ENCODE measurements at places on chromosomes 12 and 14.

GRCh38 chr14:71733210-71733883 lies 198.9 kb upstream of the RGS6 start:
- DNase-seq: no peak

GRCh38 chr12:124401704-124402221 lies 106.9 kb downstream of the RFLNA start:
- no peak for DNase-seq

- no peak for DNase-seq
Observed at GRCh38 chr12:94789510-94790225, 139.3 kb upstream of the TMCC3 start.

- DNase-seq: no peak
Observed at GRCh38 chr12:132430838-132431774, 58.8 kb upstream of the FBRSL1 start.

DNA sequence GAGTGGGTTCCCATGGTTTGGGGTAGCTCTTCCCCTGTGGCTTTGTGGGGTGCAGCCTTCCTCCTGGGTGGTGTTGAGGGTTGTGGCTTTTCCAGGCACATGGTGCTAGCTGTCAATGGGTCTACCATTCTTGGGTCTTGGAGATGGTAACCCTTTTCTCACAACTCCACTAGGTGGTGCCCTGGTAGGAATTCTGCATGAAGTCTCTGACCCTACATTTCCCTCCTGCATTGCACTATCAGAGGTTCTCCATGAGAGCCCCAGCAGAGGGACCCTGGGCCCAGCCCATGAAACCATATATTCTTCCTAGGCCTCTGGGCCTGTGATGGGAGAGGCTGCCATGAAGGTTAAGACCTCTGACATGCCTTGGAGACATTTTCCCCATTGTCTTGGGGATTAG lies 1093.3 kb downstream of the SLC16A7 start:
- no peak for DNase-seq

GRCh38 chr14:96455588-96455987 lies 46.6 kb upstream of the PAPOLA start:
- no peak for DNase-seq

DNA sequence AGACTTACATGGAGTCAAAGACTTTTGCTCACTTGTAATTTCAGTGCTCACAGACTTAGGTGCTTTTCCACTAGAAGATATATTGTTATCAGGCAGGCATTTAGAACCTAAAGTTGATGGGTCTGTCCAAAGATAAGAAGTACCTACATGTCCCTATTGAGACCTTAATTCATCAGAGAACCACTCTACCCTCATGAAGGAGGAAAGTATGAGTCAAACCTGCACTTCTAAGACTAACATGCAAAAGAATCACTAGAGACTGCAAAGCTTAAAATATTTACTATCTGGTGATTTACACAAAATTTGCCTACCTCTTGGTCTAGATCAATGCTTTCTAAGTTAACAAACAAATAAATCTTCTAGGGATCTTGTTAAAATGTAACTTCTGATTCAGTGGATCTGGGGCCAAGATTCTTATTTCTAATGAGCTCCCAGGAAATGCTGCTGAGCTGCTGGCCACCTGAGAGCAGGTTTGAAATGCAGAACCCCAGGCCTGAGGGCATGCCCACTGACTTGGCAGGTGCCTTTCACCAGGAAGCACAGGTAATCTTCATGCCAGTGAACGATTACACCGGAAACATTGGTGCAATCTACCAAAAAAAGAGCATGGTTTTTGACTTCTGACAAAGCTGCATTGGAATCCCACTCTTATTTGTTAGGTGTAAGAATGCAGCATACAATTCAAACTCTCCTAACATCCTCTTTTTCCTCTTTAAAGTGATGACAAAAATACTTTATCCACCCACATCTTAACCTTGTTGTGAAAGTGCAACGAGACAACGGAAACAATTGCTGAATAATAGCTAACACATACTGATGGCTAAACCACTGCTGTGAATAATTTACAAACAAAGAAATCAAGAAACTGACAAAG lies 214.2 kb downstream of the ADAMTS20 start:
- no peak for DNase-seq

GRCh38 chr12:107903341-107904061 lies 129.0 kb downstream of the ASCL4 start:
- DNase-seq: no peak

DNA sequence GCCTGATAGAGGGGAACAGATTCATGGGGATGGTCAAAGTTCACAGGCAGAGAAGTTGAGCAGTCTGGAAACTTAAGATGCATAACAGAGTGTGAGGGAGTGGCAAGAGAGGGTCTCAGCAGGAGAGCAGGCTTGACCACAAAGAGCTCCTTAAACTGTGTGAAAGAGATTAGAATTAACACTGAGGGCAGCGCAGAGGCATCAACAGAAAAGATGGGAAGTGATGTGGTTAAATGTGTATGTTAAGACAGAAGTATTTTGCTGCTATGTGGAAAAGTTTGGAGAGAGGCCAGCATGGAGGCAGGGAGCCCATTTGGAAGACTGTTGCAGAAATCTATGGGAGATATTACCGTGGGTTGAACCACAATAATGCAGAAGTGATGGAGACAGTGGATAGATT lies 122.7 kb upstream of the LMNTD1 start:
- DNase-seq: no peak

DNA sequence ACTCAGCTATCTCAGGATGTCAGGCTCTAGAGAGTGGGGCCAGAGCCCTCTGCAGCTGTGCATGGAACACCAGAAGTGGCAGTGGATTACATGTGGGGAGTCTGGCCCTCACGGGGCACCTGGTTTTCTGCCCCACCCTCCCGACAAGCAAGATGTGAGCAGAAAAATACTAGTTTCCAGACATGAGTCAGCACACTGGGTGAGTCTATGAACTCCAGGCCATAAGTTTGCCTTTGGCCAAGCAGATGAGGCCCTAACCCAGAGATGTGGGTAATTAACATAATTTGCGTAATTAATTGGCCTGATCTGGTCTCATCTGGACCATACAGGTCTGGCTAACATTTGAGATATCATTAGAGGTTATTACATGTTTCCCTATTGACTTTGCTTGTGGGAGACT lies 37.7 kb upstream of the SLC24A4 start:
- no peak for DNase-seq

DNA sequence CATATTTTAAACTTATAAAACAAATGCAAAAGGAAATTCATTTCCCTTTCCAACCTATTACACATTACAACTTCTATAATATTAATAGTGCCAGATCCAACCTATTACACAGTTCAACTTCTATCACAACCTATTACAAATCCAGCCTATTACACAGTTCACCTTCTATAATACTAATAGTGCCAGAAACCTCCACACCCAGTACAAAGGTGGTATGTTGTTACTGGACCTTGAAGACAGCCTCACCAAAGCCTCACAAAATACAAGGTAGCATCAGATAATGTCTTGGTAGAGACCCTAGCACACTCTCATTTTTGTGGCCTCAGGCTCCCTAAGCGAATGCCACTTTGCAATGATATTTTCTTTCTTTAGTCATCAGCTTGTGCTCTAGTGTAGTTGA lies 68.7 kb upstream of the PELI2 start:
- DNase-seq: no peak

GRCh38 chr12:119578112-119578511 lies 15.5 kb upstream of the TMEM233 start:
- no peak for DNase-seq

DNA sequence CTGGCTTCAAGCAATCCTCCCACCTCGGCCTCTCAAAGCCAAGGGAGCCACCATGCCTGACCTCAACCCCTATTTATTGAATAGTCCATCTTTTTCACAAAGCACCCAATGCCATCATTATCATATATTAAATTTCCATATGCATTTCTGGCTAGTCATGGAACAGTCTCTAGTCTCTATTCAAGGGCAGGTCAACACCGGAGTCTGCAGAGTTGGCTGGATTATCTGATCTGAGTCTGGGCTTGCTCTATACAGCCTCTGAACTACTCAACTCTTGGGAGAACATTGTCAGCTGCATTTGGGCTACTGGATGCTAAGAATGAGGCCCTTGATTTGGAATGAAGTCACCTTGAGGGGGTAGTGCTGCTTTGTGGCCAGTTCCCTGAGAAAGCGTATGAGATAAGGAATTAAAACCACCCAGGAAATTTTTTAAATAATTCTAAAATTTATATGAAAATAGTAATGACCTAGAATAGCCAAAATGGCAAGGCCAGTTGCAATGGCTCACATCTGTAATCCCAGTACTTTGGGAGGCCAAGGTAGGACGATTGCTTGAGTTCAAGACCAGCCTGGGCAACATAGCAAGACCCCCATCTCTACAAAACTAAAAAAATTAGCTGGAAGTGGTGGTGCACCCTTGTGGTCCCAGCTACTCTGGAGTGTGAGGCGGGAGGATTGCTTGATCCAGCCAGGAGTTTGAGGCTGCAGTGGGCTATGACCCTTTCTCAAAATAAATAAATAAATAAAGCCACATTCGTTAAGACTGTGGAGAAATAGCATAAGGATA lies 6.9 kb upstream of the NAA25 start:
- DNase-seq: no peak

- DNase-seq: no peak
Observed at GRCh38 chr12:113831016-113831415, 135.1 kb downstream of the RBM19 start.

- DNase-seq: no peak
Observed at GRCh38 chr14:100305324-100306100, 732 bp downstream of the SLC25A29 start.

GRCh38 chr14:67566908-67567307 lies 33.2 kb downstream of the PIGH start:
- no peak for DNase-seq

GRCh38 chr14:29743531-29743930 lies 184.1 kb downstream of the PRKD1 start:
- no peak for DNase-seq

GRCh38 chr12:131122631-131123030 lies 168.9 kb downstream of the ADGRD1 start:
- no peak for DNase-seq

GRCh38 chr12:69348162-69348938 lies at the start of gene LYZ:
Gene LYZ (plus strand): TSS chr12:69348381. CDS start chr12:69348409, 28 bp downstream.
- DNase-seq: no peak

- no peak for DNase-seq
Observed at GRCh38 chr14:51954657-51955056, 34.7 kb upstream of the RTRAF start.

GRCh38 chr12:89433634-89434033 lies 81.3 kb upstream of the DUSP6 start:
- no peak for DNase-seq

DNA sequence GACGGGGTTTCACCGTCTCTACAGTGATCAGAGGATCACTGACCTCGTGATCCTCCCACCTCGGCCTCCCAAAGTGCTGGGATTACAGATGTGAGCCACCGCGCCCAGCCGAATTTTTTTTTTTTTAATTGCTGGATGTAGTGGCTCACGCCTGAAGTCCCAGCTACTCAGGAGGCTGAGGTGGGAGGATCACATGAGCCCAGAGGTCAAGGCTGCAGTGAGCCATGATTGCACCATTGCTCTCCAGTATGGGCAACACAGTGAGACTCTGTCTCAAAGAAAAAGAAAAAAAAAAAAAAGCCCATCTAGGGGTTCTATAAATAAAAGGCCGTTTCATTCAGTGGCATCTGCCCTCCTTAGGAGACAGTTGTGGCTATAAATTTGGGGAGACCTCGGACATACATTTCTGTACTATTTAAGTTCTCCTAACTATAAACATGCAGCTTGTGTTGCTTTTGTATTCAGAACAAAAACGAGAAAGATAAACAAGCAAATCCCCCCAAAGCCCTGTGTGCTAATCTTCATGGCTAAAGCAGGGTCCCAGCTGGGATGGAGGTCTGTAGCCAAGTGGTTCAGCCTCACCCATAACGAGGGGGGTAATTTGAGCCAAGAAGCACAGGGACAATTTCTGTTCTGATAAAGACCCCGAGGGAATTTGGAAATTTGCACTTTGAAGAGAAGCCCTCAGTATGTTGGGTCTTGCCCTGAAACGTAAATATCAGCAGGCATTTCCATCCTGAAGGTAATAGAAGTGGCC lies 35.0 kb upstream of the BCL7A start:
- no peak for DNase-seq

DNA sequence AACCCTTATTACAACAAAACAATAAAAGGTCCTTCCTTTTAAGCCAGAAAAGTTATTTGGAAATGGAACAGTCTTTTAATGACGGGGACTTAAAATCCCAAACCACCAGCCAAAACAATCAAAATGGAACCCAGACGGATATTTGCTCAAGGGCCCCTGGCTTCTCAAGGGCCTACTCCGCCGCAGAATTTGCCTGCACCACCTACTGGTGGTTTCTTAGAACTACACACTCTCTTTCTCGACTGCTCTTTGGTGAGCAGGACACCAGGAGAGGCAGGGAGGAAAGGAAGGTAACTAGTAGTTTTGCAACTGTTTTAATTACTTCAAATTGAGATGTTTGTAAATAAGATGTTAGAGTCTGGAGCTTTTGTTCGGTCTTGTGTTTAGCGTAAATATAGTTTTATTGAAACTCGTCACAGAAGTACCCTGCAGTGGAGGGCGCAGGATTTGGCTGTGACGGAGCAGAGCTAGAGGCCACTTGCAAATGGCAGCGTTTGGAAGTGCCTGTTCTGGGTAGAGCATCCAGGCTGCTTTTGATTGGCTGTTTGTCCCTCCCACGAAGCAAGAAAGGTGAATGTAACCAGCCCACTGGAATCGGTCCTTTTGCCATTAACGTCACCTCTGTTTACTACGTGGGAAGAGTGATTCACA lies 238.5 kb downstream of the CACNA1C start:
- DNase-seq: peak; percentile 17

DNA sequence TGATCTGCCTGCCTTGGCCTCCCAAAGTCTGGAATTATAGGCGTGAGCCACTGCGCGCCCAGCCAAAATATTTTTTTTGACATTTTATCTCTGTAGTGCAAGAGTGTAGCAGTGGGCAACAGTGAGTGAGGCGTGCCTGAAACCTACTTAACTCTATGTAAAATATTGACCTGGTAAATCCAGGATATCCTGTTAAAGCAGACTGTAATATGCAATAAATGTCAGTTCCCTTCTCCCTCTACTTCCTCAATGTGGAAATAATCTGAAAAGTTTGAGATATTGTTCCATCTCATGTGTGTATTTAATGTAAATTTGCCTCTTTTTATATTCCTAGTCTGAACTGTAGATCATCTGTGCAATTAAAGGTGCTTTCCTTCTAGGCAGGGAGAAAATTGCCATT lies 9.5 kb upstream of the CDK17 start:
- no peak for DNase-seq

DNA sequence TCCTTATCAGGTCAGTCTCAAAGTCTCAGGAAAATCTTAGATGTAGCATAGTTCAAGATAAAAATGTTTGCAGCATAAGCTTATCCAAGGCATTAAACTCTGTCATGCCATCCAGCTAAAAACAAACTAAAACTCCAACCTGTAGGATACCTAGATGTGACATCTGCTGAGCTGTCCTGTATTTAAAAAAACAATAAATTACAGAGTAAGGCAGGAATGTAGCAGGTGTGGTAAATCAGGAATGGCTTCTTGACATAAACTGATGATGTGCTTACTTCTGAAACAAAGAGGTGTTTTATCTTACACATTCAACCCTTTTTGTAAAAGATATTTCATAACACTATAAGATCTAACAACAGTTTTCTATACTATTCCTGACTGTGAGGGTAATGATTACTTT lies 30.6 kb upstream of the DLGAP5 start:
- no peak for DNase-seq
